Thyroid gland (tissue), 4 donors: ENCODE measurements at places on chromosomes 12 and 14. TPM values are rescaled to one million over a fixed set of nuclear protein-coding genes. Genes with fewer than 3 reads are reported as not detected.
A peak's percentile ranks its signal among the peaks of the same experiment; 100 is the strongest.

PTGDR gene
- total RNA-seq, result 1.2 TPM

DNA sequence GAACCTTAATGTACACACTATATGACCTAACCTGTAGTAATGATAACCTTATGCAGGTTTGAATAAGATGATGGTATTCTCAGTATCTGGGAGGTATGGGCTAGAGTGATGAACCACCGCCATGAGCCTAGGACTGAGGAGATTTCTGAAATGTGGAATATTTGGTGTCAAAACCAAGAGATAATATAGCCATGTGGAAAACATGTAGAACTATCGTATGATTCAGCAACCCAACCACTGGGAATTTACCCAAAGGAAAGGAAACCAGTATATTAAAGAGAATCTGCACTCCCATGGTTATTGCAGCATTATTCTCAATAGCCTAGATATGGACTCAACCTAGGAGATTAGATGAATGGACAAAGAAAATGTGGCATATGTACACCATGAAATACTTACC, 271.7 kb upstream of the BTG1 start:
- no peaks in the 10 kb centered on the region for H3K36me3 ChIP-seq
- H3K27me3 ChIP-seq, result no peaks in the 10 kb centered on the region
- no peak overlapping the region for H3K27ac ChIP-seq

GRCh38 chr14:75981426-75982265, at the start of gene TGFB3:
TSS of gene TGFB3 (minus strand) at chr14:75981995. CDS start at chr14:75980893, 1,102 bp downstream.
- peak; percentile 80 for DNase-seq
- peak within 1 kb of the TSS; percentile 99 for H3K27ac ChIP-seq
- peak within 1 kb of the TSS; percentile 78 for H3K4me3 ChIP-seq
- no peaks in the 10 kb centered on the region for H3K36me3 ChIP-seq
- H3K27me3 ChIP-seq, result no peaks in the 10 kb centered on the region
- peaks cover 20% of the 10 kb centered on the region for H3K4me1 ChIP-seq

DNA sequence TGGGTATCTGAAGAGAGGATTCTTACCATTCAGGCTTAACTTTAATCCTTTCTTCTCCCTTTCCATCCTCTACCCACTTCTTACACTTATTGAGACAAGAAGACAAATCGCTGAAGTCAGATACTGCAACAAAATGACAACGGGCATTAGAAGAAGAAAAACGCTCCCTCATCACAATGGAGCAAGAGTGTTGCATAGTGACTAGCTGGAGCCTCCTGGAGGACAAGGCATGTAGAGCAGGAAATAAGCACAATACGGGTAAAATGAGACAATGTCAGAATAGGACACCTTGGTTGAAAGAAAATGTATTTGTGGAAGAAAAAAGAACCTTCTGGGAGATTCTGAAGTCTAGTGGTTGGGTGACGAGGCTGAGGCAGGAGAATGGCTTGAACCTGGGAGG, 501.0 kb downstream of the RERGL start:
- no peaks in the 10 kb centered on the region for H3K36me3 ChIP-seq
- no peak overlapping the region for H3K4me3 ChIP-seq
- peak; percentile 14 for DNase-seq
- no peaks in the 10 kb centered on the region for H3K4me1 ChIP-seq
- no peaks in the 10 kb centered on the region for H3K27me3 ChIP-seq

- DNase-seq, result no peak
- H3K4me1 ChIP-seq, result peaks cover 8% of the 10 kb centered on the region
- no peaks in the 10 kb centered on the region for H3K36me3 ChIP-seq
These were observed 1.3 kb downstream of the HVCN1 start for GRCh38 chr12:110687396-110688169.

DNA sequence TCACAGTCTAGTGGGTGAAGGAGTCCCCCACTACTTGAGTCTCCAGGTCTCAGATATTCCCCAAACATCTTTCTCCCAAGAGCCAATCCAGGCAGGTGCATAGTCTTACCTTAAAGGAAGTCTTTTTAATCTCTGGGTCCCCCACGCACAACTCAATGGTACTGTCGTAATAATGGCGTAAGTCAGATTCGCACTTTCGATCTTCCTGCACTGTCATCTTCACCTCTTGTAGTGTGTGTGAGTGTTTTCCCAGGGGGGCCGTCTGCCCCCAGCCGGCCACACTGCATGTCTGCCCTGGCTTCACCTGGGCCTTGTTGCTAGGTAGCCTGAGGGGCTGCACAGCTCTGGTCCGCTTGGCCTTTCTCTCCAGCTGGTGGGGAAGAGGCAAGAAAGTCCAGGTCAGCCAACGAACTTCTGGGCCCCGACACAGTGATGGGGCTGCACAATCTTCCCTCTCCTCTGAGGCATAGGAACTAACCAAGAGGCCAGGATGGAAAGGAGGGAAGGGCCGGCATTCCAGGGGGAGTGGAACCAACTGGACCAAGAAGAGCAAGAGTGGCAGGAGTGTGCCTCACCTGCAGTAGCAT, 2.1 kb downstream of the GZMB start:
- no peak overlapping the region for H3K27ac ChIP-seq
- H3K4me3 ChIP-seq, result no peak overlapping the region
- no peaks in the 10 kb centered on the region for H3K27me3 ChIP-seq
- H3K36me3 ChIP-seq, result no peaks in the 10 kb centered on the region
- peaks cover 7% of the 10 kb centered on the region for H3K4me1 ChIP-seq

ANKLE2 gene
- total RNA-seq, result 54.3 TPM

DNA sequence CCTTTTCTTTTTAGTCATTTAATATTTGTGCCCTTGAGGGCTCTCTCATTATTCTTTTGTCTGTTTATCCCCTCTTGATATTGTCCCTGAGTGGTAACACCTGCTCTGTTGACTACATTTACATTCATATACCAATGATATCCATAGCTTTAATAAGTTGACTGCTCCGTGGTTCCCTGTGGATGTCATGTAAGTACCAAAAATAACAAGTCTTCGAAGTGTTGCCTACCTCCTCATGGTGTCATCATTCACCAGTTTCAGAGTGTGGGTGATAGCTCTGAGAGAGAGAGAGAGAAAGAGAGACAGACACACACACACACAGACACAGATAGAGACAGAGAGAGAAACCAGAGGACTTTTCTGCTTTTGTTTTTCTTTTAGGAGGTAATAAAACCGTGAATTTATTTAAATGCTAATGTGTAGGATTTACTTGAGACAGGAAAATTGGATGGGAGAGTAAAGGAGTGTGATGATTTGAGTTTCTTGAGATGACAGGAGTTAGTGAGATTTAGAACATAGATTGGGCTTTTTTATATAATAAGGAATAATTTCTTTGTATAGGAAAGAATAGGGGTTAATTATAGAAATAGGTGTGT, 52.2 kb downstream of the PAPOLA start:
- H3K27ac ChIP-seq, result no peak overlapping the region
- no peaks in the 10 kb centered on the region for H3K4me1 ChIP-seq
- DNase-seq, result no peak
- H3K4me3 ChIP-seq, result no peak overlapping the region
- no peaks in the 10 kb centered on the region for H3K27me3 ChIP-seq
